GM23338 (cell line): ENCODE measurements at places on chromosomes 1 and 21. TPM values are rescaled to one million over a fixed set of nuclear protein-coding genes. Genes with fewer than 3 reads are reported as not detected.
A peak's percentile ranks its signal among the peaks of the same experiment; 100 is the strongest.

DNA sequence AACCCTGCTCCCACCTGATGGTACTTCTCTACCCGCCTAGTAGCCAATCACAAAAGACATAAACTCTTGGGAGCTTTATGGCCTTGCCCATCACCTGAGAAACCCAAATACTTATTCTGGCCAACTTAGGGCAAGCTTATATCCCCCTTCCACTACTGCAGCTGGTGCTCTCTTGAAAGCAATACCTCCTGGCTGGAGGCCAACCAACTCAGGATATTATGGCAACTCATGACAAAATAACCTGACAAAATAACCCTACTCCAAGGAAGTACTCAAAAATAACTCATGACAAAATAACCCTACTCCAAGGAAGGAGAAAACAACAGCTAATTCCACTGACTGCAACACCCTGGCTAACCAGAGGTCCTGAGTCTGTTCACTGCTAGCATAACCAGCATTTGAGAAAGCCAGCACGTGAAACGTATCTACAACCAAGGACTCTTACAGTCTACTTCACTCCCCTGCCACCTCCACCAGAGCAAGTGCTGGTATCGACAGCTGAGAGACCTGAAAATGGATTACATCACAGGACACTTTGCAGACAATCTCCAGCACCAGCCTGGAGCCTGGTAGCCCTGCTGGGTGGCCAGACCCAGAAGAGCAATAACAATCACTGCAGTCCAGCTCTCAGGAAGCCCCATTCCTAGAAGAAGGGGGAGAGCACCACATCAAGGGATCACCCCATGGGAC, 179.9 kb downstream of the COL24A1 start:
- DNase-seq: no peak

DNA sequence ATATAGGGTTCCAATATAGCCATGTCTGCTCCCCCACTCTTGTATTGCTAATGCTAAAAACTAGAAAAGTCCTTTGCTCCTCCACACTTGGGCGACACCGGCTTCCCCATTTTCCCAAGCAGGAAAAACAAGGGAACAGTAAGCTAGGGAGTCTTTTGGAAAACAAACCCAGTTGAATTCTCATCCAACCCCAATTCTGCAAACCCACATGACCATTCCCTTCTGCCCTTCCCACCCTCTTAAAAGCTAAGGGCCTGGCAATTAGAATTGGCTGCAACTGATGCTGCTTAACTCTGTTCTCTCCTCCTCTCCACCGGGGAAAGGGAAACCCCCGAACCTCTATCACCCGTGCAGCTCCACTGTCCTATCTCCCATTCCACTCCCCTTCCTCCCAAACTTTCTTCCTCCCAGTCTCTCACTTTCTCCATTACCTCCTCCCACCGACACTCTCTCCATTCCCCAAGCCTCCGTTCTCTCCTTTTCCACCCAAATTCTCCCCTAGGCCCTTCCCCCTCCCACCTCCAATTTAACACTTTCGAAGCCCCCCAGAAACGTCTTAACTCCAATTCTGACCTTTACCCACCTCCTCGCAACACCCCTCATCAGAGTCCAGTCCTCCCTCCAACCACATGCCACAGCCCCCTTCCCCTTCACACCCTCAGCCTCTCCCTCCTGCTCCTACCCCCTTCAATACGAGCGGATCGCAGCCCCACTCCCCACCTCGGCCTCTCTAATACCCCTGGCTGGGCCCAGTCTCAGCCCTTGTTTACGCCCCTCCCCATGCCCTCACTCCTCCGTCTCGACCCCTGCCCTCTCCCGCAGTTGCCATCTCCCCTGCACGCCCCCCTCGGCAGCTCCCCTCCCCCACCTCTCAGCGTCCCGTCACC, 701 bp downstream of the DEDD start:
- peak; percentile 22 for DNase-seq

DNA sequence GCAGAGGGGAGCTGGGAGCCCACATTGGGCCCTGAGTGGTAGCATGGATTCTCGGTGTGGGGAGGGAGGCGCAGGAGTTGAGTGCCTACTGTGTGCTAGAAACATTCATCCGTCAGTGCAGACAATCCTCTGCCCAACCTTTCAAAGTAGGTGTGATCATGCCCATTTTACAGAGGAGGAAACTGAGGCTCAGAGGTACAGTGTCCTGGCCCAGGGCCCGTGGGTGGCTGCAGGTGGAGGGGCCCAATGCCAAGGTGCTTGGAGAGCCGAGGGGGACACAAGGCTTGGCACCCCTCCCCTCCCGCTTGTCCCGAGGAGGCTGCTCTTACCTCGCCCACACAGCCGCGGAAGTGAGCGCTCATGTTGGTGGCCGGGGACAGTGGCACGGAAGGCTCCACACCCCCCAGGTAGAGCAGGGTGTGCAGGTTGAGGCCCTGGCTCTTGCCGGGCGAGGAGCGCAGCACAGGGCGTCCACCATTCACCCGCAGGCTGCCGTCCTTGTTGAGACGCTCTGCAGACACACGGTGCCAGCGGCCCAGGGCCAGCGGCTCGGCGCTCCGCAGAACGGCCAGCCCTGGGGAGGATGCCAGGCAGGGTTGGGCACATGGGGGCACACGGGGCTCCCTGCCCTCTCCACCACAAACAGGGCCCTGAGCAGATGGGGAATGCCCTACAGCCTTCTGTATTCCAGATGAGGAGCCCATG, 16.6 kb downstream of the LDLRAD2 start:
- no peak for DNase-seq

DNA sequence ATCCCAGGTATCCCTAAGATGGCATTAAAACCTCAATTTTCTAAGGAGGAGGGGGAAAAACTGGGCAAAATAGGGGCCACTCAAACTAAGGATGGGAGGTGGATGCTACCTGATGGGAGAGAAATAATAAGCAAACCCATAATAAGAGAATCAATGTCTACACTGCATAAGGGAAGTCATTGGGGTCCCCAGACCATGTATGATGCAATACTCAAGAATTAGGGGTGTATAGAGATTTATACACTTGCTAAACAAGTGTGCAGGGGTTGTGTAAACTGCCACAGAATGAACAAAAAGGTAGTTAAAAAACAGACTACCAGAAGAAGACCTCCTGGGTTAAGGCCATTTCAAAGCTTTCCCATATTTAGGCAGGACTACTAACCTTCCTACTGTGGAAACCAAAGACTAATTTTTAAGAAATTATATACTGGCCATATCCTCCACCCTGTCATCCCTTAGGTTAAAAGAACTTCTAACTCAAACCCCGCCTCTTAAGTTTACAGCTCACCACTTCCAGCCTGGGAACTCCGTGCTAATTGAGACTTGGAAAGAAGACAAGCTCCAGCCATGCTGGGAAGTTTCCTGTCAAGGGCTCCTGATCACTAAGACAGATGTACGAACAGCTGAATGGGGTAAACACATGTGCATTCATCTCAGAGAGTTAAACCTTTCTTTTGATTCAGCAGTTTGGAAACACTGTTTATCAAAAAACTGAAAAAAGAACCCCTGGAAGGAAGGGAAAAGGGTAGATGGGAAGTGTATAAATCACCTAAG, 64.4 kb upstream of the TLR5 start:
- DNase-seq: no peak

- DNase-seq: no peak
Observed at GRCh38 chr21:29443411-29444010, 144.8 kb downstream of the BACH1 start.

The PRR9 gene
- polyA plus RNA-seq: not detected in 2 replicates

The TMPRSS2 gene
- 1.6 and 2.3 TPM in 2 replicates for polyA plus RNA-seq

The AMPD1 gene
- polyA plus RNA-seq: 0.27 TPM in 1 of 2 replicates, not detected in the other

The CYP4Z1 gene
- polyA plus RNA-seq: not detected in 2 replicates
